ENCODE measurements at places on chromosomes 1 and 21. TPM values are rescaled to one million over a fixed set of nuclear protein-coding genes. Genes with fewer than 3 reads are reported as not detected.

- H3K4me3 ChIP-seq, result no peak overlapping the region
- no peak overlapping the region for H3K27ac ChIP-seq
- no peaks in the 10 kb centered on the region for H3K27me3 ChIP-seq
- H3K4me1 ChIP-seq, result peaks cover 8% of the 10 kb centered on the region
- no peak for DNase-seq
These were observed 305.4 kb downstream of the DISC1 start for GRCh38 chr1:231931846-231932454.

DNA sequence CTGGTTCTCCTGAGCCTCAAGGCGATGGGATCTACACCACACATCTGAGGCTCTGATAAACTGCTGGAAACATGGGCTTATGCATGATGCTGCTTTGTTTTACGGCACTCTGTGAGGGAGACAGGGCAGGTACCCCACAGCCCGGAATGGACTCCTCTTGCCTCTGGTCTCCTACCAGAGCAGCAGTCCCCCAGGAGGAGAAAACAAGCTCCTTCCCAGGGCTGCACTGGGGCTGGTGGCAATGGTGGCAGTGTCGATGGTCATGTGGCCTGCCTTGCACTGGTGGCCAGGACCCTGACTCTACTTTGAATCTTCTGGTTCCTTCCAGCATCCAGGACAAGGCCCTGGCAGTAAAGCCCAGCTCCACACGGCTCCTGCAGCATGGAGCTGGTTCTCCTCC, 79.4 kb downstream of the TOMM20 start:
- H3K27me3 ChIP-seq, result no peaks in the 10 kb centered on the region
- H3K4me3 ChIP-seq, result no peak overlapping the region
- DNase-seq, result peak; percentile 42
- H3K4me1 ChIP-seq, result peaks cover 2% of the 10 kb centered on the region

- no peaks in the 10 kb centered on the region for H3K4me1 ChIP-seq
- H3K27ac ChIP-seq, result no peak overlapping the region
- H3K36me3 ChIP-seq, result no peaks in the 10 kb centered on the region
- no peak for DNase-seq
- no peak overlapping the region for H3K4me3 ChIP-seq
These were observed 66.0 kb downstream of the OBSCN start for GRCh38 chr1:228273720-228274451.

OR14I1 gene
- total RNA-seq, result not detected

- peak overlapping the region; percentile 18 for H3K27ac ChIP-seq
- no peaks in the 10 kb centered on the region for H3K27me3 ChIP-seq
- no peaks in the 10 kb centered on the region for H3K4me1 ChIP-seq
- peak; percentile 64 for DNase-seq
These were observed 2.1 kb downstream of the SELENBP1 start for GRCh38 chr1:151370211-151370911.

DNA sequence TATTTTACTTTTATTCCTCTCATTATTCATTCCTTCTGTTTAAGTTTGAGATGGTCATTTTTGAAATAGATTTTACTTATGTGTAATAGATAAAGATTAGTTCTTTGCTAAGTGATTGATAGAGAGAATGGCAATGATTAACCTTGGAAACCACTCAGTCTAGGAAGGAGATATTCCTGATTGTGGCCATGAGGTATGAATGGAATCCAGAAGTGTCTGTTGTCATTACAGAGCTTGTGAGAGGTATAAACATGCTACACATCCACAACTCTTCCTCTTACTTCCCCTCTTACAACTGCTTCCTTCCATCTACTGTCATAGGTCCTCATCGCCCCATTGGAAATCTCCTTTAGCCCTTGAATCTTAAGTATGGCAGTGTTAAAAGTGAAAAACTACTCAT, 988.8 kb upstream of the B3GALT2 start:
- DNase-seq, result no peak
- no peaks in the 10 kb centered on the region for H3K27me3 ChIP-seq
- H3K4me3 ChIP-seq, result no peak overlapping the region
- H3K27ac ChIP-seq, result no peak overlapping the region
- no peaks in the 10 kb centered on the region for H3K36me3 ChIP-seq
- H3K4me1 ChIP-seq, result no peaks in the 10 kb centered on the region

DNA sequence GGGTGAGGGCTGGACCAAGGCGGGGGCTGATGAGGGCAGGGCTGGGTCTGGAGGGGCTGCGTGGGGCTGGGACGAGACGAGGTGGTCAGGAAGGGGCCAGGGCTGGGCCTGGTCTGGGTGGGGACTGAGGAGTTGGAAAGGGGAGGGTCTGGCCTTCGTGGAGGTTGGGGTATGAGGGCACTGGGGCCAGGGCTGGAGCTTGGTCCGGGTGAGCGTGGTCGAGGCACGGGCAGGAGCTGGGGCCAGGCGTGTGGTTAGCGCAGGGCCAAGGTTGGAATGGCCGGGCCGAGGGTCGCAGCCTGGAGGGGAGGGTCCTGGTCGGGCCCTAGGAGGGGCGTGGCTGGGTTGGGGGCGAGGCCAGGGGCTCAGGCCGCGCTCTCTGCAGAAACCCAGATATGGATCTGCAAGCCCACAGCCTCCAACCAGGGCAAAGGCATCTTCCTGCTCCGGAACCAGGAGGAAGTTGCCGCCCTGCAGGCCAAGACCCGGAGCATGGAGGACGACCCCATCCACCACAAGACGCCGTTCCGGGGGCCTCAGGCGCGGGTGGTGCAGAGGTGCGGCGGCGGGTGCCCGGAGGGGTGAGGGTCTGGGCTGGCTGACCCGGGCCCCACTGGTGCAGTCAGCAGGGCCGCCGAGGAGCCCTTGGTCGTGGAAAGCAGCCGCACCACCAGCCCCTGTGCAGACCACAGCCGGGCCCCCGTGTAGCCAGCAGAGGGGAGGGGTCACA, 9.0 kb downstream of the TTLL10 start:
- H3K4me1 ChIP-seq, result no peaks in the 10 kb centered on the region
- H3K36me3 ChIP-seq, result no peaks in the 10 kb centered on the region
- peak; percentile 34 for DNase-seq
- no peak overlapping the region for H3K27ac ChIP-seq

DNA sequence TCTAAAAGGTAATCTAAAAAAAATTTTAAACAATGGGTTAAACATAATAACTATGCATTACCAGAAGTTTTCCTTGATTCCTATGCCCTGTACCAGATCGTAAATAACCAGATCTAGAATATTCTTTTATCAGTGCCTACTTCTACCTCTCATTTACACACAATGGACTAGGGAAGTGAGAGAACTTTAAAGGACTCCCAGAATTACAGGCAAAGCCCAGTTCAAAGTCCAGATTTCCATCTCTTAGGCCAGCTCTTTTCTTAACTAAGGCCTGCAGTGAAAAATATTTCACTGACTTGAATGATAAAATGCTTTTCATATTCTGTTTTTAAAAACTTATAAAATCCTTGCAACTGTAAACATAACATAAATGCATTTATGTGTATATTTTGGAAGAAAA, 32.6 kb downstream of the ESRRG start:
- H3K27ac ChIP-seq, result no peak overlapping the region
- no peak overlapping the region for H3K4me3 ChIP-seq
- H3K27me3 ChIP-seq, result no peaks in the 10 kb centered on the region
- DNase-seq, result no peak
- H3K36me3 ChIP-seq, result no peaks in the 10 kb centered on the region

HSD3B1 gene
- total RNA-seq, result not detected

DNA sequence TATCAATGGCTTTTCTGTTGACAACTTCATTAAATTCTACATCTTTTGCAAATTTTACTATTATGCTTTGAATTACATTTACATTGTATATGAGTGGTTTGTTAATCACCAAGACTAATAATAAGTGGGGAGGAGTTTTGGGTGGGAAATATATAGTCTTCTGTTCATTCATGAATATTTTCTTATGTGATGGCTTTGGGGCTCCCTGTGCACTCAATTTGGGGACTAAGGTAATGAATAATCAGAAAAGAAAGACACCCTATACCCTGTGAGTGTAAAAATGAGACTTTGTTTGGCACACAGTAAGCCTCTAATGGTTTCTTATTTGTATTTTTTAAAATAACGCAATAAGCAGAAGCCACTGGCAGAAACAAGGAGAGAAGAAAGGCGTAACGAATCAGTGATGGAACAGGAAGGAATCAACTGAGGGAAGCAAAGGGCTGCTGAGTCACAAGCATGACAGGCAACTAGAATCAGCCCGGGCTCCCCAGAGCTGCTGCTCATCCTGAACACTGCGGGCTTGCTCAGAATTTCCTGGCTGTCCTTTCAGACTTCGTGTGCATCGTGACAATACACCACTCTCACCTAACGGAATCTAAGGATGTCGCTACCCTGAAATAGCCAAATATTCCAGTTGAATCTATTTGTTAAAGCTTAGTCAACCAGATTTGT, 20.8 kb upstream of the RGS2 start:
- no peaks in the 10 kb centered on the region for H3K36me3 ChIP-seq
- no peak overlapping the region for H3K27ac ChIP-seq
- H3K27me3 ChIP-seq, result no peaks in the 10 kb centered on the region
- no peaks in the 10 kb centered on the region for H3K4me1 ChIP-seq
- no peak overlapping the region for H3K4me3 ChIP-seq
- peak; percentile 54 for DNase-seq

DNA sequence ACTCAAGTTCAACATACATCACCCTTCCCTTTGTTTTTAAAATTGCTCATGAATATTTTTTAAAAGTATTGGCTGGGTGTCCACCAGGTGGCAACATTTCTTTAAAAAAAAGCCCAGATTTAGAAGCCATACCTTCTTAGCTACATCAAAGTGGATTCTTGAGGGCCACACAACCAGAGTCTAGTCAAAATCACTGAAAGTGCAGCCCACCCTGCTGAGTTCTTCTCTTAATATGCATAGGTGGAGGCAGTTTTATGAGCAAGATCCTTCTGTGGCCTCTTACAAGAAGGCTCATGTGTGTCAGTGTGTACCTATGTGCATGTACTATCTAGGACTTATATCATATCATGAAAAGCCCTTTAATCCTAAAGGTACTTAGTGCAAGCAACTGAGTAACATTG, 16.9 kb upstream of the GNG12 start:
- no peaks in the 10 kb centered on the region for H3K36me3 ChIP-seq
- no peak overlapping the region for H3K4me3 ChIP-seq
- H3K4me1 ChIP-seq, result peaks cover 3% of the 10 kb centered on the region
- no peaks in the 10 kb centered on the region for H3K27me3 ChIP-seq
- H3K27ac ChIP-seq, result no peak overlapping the region
- no peak for DNase-seq

C1QTNF12 gene
- total RNA-seq, result 3.9 TPM

MANEAL gene
- 1.2 TPM for total RNA-seq

CELA2A gene
- 1.3 TPM for total RNA-seq

OR14K1 gene
- total RNA-seq, result 0.42 TPM

ELF3 gene
- 0.27 TPM for total RNA-seq

GRCh38 chr21:34046917-34047316, 26.5 kb upstream of the MRPS6 start:
- DNase-seq, result no peak
- H3K36me3 ChIP-seq, result no peaks in the 10 kb centered on the region
- H3K27ac ChIP-seq, result no peak overlapping the region
- H3K27me3 ChIP-seq, result no peaks in the 10 kb centered on the region
- H3K4me1 ChIP-seq, result no peaks in the 10 kb centered on the region

RIPPLY3 gene
- total RNA-seq, result not detected

DNA sequence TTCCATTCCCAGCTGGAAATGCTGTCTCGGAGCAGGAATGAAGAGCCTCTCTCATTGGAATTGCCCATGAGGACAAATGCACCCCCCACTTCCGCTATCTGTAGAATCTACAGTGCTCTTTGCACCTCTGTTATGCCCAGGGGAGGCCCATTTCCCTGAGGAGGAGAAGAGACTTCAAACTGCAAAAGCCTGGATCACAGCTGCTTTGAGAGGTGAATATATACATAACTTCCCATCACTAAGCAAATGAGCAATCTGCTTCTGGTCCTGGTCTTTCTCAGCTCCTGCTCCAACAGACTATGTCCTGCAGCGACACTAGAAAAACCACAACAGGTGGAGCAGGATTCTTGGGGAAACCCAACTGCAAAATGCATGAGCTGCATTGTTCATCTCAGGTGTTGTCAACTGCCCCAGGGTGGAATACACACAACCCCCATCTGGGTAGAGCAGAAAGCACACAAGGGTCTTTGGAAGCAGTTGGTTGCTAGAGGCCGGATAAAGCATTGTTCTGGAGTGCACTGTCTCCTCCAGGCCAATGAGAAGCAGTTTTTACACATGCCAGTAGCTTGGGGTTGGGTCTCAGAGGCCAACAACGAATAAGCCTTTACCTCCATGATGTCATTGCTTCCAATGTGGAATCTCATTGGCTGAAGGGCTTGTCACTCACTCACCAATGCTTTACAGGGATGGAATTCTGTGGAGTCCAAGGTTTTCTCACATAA, 67.7 kb upstream of the RAB4A start:
- H3K27me3 ChIP-seq, result no peaks in the 10 kb centered on the region
- H3K36me3 ChIP-seq, result no peaks in the 10 kb centered on the region
- DNase-seq, result no peak
- H3K4me3 ChIP-seq, result no peak overlapping the region

TNFRSF8 gene
- 0.88 TPM for total RNA-seq

DNA sequence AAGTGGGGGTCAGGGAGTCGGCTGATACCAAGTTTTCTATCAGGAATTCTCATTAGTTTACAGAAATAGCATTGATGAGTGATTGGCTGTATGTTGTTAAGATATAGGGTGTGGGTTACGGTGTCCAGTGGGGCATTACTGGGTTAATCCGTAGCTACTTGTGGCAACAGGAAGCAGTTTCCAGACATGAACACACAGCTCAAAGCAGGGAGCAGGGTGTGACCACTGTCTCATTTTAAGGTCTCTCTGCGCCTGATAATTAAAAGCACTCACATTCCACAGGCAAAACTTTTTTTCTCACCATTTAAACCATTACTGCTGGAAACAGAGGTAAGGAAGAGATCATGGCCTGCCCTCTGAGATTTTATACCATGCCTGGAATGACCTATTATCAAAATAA, 114.9 kb downstream of the SIK1 start:
- DNase-seq, result no peak
- H3K36me3 ChIP-seq, result no peaks in the 10 kb centered on the region
- H3K27ac ChIP-seq, result no peak overlapping the region
- H3K4me1 ChIP-seq, result no peaks in the 10 kb centered on the region

DNA sequence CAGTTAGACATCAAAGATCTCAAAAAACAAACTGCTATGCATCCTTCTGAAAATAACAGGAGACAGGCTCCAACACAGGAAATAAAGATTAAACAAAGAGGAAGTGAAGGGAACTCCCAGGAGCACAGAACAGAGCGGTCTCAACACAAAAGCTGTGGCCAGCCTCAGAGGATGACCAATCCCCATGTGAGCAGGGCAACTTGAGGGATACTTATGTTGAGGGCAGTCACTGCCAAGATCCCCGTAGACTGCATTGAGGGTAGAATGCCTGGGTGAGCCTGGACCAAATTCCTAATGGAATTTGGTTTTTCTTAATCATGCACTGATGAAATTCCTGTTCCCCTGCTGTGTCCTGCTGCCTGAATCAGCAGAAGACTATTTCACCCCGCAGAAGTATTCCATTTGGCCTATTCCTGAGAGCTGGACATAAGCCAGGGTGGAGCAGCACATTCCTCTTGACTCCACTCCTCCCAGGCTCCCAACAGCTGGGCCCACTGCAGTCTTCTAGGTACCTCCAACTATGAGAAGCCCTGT, 49.0 kb downstream of the JAK1 start:
- H3K36me3 ChIP-seq, result no peaks in the 10 kb centered on the region
- peaks cover 5% of the 10 kb centered on the region for H3K4me1 ChIP-seq
- H3K4me3 ChIP-seq, result no peak overlapping the region
- DNase-seq, result no peak

AGMAT gene
- total RNA-seq, result 0.13 TPM
